ENCODE measurements at places on chromosomes 2 and 18.
A peak's percentile ranks its signal among the peaks of the same experiment; 100 is the strongest.

GRCh38 chr2:11907190-11907589 is 160.8 kb downstream of the LPIN1 start:
- peak; percentile 7 for DNase-seq

DNA sequence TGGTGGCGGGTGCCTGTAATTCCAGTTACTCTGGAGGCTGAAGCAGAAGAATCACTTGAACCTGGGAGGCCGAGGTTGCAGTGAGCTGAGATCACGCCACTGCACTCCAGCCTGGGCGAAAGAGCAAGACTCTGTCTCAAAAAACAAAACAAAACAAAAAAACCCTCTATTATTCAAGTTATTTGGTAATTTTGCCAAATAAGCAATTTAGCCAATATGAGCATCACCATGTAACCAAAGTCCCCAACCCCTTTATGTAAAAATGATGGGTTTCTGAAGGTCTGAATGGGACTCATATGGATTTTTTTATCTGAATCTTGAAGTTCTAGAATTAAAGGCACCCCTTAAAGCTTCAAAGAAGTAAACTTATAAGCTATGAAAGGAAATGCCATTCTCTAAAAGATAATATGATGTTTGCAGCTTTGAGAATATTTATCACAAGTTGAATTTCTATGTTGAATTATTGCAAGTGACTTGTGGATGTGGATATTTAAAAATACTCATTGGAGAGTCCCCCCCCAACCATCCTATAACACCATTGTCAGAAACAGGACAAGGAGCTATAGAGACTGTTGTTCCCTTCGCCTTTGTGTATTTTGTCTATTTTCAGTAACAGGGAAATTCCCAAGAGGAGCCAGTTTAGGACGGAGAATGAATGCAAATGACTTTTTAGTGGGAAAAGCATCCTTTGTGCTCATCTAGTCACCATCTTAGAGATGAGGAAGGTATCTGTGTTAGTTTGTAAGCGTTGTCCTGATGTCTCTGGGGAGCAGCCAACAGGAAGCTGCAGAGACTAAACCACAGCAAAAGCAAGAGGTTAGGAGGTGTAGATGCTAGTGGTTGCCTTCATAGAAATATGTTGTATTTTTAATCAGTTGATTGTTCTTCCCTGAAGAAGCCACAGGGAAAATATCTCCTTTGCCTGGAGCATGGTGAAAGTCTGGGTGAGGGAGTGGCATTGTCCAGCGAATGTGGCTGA is 68.3 kb downstream of the TET3 start:
- no peak for DNase-seq

GRCh38 chr18:67735506-67735905 is 219.0 kb upstream of the DSEL start:
- no peak for DNase-seq

- no peak for DNase-seq
Measured at GRCh38 chr2:132910432-132910831, 240.4 kb upstream of the LYPD1 start.

DNA sequence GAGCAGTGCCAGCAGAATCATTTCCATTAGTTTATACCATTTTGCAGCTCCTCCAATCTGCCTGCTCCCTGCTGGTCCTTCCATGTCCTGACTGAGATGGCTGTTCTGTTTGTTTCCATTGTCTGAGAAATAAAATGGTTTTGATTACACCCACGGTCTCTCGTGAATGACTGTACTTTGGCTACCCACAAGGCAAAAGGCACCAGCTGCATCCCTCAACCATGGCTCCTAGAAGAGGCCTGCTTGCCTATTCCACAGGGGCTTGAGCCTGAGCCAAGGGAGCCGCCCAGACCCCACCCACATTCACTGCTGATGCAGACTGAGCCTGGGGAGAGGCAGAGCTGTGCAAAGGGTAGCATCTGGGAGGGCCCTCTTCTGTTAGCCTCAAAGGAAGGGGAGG is 31.2 kb downstream of the MARCHF4 start:
- no peak for DNase-seq

DNA sequence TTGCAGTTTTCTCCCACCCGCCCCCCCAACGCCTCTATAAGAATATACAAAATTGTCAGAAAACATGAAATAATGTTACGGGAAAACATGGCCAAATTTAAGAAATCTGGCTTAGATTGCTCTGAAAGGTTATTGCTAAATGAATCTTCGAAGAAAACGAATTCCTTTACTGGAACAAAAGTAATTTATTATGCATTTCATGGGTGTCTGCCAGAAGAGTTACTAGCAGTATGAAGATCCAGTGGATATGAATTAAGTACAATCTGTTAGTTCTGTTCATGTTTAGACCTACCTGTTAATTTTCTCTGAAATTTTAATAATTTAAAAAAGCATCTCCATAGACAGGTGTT is 21.9 kb downstream of the GATA6 start:
- DNase-seq = no peak

DNA sequence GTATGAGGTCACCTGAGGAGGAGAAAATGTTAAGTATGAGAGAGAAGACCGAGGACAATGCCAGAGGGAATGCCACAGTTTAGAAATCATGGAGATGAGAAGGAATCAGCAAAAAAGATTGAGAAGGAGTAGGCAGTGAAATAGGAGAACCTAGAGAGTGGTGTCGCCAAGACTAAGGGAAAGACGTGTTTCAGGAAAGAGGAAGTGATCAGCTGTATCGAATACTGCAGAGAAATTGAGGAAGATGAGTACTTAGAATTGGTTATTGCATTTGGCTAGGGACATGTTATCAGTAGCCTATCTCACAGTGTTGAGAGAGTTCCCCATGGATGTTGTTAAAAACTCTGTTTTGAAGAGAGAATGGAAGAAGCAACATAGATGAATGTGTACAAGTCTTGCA is 112.3 kb downstream of the GALNT1 start:
- DNase-seq = no peak

- no peak for DNase-seq
Measured at GRCh38 chr2:182933629-182934028, 67.2 kb upstream of the FRZB start.

- DNase-seq = no peak
Measured at GRCh38 chr18:35469725-35470124, 28.0 kb downstream of the INO80C start.

GRCh38 chr2:176169181-176169580 is 12.1 kb downstream of the HOXD3 start:
- DNase-seq = no peak

DNA sequence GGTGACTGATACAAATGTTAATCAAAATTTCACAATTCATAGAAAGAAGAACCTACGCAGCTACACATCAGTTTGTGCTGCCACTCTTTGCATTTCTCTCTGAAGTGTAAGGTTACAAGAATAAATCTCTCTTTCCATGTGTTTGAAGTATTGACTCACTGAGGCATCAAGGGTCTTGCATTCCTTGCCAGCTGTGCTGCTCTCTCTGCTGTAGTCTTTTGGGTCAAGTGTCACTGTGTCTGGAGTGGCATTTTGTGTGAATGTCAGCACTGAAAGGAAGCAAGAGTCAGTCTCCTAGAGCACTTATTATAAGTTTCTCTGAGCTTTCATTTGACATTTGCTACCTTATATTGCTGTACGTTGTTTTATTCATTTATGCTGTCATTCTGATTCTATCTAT is 1696.1 kb upstream of the LRRTM1 start:
- DNase-seq = no peak

DNA sequence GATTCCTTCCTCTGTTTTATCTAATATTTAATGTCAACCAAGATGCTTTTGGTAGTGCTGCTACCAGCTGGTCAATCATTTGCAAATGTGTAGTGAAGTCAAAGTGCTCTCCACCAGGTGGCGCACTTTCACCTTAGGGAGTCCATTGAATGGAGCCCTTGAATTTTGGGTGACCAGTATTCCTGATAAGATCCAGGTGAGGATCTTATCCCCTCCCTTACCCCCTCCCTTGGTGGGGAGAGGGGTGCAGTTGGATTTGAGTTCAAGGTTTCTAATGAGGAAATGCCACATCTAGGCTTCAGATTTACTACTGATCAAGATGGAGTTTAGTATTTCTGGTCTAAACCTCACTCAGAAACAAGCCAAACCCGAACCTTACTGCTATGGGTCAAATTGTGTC is 12.0 kb upstream of the E2F6 start:
- DNase-seq = peak; percentile 52

DNA sequence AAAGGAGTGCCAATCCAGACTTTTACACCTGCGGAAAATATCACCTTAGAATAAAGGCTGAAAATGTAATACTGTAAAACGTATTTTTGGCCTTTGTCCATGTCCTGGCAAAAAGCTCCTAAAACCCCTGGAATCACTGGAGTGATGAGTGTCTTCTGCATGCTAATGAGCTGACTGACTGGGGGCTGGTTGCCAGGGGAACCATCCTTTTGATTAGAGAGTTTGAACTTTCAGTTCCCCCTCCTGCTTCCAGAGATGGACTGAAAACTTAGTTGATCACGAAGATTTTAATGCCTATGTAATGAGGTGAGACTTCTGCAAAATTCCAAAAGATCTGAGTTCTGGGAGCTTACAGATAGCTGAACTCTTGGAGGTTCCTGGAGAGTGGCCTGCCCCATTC is 20.5 kb downstream of the PUM2 start:
- no peak for DNase-seq

DNA sequence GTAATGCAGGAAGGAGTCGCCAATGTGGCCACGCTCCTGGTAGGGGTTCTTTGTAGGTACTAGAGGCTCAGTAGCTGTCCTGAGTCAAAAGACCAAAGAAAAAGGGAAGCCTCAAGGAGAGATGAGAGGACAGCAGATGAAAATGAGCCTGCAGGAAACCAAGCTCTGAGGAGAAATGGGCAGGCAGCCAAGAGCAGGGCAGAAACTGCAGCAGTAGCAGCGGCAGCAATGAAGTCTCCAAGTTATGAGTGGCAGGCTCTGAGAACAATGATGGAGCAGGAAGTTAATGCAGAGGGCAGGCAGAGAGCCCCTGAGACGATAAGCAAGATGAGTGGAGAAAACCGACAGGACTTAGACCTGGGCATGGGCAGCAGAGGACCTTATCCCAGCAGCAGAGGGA is 48.2 kb upstream of the TMEM200C start:
- DNase-seq = no peak

DNA sequence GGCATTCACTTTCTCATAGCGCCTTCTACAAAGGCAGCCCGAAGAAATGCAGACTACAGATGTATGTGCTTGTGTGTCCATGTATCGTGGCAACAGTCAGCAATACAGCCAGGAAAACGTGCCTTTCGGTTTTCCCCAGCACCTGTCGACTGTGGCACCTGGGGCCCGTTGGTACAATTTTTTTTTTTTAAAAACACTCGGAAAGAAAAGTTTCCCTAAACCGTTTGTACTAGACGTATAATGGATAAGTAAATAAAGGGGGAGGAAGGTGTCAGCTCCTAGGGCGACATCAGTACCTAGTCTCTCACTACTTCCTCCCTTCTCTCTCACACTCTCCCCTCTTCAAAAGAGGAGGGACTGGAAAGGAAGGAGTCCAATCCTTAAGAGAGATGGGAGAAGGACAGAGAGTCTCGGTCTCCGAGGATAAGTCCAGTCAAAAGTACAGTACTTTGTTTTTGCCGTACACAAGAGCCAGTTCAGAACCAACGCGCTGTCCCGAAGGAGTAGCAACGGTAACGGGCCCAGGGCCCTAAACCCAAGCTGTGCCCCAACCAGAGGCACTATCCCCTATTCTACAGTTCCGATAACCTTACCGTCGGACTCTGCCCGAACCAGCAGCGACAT is 759 bp downstream of the PPP4R3B start:
- peak; percentile 69 for DNase-seq

DNA sequence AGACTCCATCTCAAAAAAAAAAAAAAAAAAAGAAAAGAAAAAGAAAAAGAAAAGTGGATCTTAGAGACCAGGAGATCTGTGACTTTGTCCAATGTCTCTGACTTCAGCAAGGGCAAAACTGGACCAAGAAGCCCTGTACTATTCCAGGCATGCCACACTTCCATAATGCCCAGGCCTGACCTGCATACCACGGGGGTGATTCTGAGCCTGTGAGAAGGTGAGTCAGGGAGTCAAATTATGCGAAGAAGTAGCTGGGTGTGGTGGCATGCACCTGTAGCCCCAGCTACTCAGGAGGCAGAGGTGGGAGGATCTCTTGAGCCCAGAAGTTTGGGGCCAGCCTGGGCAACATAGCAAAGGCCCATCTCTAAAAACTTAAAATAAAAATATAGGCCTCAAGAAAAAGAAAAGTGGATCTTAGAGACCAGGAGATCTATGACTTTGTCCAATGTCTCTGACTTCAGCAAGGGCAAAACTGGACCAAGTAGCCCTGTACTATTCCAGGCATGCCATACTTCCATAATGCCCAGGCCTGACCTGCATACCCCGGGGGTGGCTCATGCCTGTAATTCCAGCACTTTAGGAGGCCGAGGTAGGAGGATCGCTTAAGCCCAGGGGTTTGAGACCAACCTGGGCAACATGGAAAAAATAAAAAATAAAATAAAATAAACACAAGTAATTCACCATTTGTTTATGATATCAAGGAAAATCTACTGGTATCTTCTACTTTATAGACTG is 12.2 kb upstream of the PUM2 start:
- DNase-seq = no peak

- DNase-seq = no peak
Measured at GRCh38 chr18:50199346-50199855, 4.5 kb upstream of the MYO5B start.

DNA sequence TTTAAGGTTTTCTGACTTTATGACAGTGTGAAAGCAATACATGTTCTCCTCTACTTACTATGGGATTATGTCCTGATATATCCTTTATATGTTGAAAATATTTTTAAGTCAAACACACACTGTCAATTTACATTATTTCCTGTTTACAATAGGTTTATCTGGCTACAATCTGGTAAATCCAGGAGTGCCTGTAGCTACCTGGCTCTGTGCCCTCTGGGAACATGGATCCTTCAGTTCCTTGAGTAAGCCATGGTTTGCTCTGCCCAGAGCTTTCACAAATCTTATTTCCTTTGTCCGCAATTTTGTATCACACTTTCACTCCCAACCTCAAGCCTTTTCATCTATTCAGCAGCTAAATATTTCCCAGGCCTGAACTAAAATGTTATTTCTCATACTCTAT is 1582.2 kb upstream of the NXPH2 start:
- no peak for DNase-seq

DNA sequence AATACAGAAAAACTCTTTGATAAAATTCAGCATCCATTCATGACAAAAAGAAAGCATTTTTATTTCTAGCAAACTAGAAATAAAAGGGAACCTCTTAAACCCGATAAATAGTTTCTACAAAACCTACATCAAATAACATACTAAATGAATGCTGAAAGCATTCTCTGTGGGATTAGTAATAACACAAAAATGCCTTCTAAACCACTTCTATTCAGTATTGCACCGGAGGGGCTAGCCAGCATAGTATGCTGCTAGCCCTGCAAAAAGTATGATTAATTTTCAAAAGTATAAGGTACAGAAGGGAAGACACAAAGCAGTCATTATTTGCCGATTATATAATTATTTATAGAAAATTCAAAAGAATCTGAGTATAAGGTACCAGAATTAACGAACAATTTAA is 145.2 kb downstream of the DTNB start:
- DNase-seq = no peak

- no peak for DNase-seq
Measured at GRCh38 chr2:239316562-239317465, 84.0 kb downstream of the HDAC4 start.

Data from KG1 (cell line).